ENCODE measurements at places on chromosomes 4 and X.

DNA sequence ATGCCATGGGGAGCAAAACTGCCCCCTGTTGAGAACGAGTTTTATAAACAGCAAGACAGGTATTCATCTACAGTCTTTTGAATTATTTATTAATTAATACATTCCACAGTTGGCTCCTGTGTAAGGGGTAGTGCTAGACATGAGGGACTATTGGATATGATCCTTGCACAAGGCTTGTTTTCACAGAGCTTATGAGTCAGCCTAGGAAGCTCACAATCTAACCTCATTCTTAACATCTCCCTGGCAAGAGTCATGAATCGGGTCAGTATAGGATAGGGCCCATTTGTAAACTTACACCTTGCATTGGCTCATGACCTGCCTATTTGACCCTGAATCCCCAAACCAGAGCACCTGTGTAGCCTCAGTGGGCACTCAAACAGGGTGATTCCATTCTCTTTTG lies 209.1 kb upstream of the HCCS start:
- DNase-seq: no peak

DNA sequence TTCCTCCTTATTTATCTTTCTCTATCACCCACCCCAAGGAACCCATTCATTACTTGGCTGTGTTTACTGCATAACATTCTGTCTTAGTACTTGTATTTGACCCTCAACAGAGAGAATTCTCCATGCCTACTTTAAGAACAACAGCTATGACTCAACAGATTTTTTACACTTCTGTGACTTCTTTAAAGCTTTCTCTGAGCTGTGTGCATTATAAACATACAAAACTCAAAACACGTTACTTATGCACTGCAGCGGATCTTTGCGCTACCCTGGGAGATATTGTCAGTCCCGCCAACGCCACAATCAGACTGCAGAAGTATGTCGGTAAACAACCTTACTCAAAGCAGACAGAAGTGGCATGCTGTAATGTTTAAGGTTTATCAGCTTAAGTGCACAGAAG lies 35.1 kb downstream of the PRKX start:
- no peak for DNase-seq

GRCh38 chr4:143486314-143486713 lies 27.2 kb upstream of the SMARCA5 start:
- DNase-seq: no peak

DNA sequence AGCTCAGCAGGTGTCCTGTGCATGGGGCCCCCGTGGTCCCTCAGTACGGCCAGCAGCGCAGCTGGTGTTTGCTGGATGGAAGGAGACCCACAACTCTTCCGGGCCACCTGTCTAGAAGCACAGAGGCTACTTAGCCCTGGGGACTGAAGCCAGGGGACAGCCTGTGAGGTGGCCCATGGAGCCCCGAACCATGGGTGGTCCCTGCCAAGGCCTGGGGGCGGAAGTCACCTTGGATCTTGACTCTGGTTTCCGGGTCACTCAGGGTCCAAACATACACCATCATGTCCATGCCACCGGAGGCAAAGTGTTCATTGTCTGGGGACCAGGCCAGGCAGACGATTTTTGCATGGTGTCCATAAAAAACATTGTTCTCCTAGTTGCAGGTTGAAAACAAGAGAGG lies 39.5 kb downstream of the WDR1 start:
- DNase-seq: no peak

GRCh38 chr4:170009291-170009690 lies 16.9 kb downstream of the MFAP3L start:
- DNase-seq: no peak

GRCh38 chr4:72418458-72418857 lies 150.6 kb downstream of the ADAMTS3 start:
- no peak for DNase-seq

GRCh38 chrX:124862301-124862700 lies 457.4 kb upstream of the TEX13C start:
- DNase-seq: no peak

DNA sequence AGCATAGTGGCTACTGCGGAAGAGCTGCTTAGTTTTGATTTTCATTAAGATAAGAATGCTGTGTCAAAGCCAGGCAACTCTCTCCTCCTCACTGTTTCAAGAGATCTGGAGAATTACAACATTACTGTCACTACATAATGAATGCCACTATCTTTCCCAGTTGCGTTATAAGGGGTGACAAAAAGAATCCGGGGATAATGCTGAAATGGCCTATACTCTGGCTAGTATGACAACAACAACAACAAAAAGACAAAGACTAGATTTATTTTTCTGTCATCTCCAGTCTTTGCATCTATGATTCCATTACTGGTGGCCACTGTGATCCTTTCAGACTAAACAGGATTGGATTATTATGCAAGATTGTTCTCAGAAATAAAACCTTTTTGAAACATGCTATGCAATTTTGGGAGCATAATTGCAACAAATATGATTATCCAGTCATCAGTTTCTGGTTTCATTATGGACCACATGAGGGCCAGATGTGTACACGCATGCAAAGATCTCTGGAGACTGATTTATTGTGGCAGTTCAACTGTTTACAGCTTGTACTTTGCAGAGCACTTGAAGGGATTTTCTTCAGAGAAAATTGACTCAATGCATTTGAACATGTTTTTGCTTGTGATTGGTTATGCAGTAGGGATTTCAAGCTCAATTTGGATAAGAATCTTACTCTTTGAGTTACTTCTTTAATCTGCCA lies 31.1 kb upstream of the SPANXB1 start:
- DNase-seq: no peak

- no peak for DNase-seq
Measured at GRCh38 chrX:38086451-38087215, 80.3 kb downstream of the SYTL5 start.

DNA sequence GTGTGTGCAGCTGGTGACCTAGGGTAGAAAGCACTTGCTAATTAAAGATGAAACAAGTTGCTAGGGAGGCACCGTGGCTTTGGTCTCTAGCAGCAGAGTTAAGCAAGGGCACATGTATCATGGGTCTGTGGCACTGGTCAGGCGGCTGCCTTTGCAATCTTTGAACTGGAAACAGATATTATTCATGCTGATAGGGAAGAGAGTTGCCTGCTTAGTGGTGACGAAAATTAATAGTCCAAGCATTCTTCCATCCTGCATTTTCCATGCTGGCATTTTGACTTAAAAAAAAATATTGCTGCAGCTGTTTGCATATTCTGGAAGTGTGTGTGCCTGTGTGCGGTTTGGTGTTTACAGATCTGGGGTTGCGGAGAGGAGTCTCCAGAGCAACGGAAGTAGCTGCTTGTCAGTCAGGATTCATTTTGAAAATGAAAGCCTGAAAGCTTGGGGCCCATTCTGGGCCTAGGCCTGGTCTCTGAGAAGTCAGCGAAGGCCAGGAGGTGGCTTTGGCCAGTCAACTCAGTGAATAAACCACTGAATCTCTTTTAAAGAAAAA lies 2.3 kb upstream of the SOWAHD start:
- DNase-seq: no peak

- DNase-seq: no peak
Measured at GRCh38 chr4:69822198-69822597, 37.7 kb downstream of the SULT1E1 start.

- DNase-seq: no peak
Measured at GRCh38 chr4:125401784-125402183, 87.0 kb downstream of the FAT4 start.

- no peak for DNase-seq
Measured at GRCh38 chr4:148092316-148093014, 349.7 kb downstream of the NR3C2 start.

- no peak for DNase-seq
Measured at GRCh38 chrX:26649534-26649933, 433.6 kb downstream of the MAGEB5 start.

GRCh38 chr4:24794480-24794879 lies 893 bp upstream of the SOD3 start:
- peak; percentile 8 for DNase-seq

DNA sequence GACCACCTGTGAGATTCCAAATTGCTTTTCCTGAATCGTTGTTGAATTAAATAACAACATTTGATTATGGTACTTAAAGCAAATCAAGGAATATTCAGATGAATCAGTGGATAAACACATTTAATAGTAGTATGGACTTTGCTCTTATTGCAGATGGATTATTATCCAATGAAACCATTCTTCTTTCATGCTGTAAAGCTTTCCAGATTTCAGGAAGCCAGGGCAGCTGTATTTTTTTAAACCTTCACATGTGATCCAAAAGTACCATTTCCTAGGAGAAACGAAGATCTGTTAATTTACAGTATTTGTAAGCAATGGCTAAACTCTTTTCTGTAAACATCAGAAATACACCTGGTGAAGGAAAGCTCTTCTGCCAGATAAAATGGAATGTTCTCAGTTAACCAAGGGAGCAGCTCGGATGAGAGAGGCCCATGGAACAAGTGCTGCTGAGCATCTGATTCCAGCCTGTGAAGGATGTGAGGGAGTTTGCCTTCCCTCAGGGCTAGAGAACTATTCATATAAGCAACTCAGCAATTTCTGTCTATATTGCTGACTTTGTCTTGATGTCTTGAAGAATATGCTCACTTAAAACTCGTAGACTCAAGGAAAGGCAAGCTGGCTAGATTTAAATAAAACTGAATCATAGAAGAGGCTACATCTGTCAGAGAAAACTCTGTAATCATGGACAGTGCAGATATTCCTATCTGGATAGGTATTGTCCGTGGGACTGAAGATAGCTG lies 94.4 kb upstream of the LIMCH1 start:
- DNase-seq: no peak

DNA sequence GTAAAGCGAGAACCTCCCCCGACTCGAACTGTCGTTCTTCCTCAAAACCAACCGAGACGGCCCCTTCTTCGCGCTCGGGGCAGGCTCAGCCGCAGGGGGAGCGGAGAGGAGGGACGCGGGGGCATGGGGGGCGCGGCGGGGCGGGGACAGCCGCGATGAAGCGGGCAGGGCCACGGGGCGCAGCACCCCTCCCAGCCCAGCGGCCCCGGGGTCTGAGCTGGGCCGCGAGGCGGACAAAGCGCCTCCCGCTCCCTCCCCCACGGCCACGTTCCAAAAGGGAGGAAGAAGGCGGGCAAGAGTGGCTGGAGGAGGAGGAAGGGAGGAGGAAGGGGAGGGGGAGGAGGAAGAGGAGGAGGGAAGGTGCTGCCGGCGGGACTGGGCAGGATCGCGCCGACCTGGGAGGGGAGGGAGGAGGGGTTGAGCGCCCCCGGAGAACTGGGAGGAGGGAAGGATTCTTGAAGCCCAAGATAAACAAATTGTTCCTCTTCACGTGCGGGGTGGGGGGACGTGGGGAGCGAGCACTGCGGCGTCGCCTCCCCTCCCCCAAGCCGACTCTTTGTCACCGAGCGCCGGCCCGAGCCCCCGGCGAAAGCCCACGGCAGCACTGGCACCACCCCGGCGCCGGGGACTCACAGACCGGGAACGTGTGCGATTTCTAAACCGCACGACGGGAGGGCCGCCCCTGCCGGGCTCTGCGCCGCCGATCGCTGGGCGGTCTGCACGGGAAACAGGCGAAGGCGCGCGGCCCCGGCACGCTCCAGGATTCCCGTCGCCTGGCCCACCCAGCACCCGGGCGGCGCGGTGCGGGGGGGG lies 2.9 kb downstream of the MAML3 start:
- DNase-seq: peak; percentile 32

DNA sequence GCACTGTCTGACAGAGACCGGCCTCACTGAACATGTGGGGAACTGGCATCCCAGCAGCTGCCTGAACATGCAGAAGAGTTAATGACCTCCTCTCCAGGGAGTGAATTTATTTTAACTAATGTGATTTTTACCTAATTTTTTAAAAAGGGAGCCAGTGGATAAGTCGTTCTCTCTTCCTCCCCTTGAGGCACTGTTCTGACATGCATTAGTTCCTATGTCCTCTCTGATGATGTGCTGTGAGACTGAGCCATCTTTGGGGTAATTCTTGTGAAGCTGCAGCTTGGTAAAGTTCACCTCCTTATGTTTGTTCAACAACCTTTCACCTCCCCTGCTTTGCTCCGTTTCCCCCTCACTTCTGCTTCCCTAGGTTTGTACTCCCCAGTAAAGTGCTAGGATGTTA lies 139.7 kb downstream of the COL25A1 start:
- DNase-seq: no peak

GRCh38 chrX:121298499-121298898 lies 251.1 kb downstream of the GLUD2 start:
- DNase-seq: no peak

DNA sequence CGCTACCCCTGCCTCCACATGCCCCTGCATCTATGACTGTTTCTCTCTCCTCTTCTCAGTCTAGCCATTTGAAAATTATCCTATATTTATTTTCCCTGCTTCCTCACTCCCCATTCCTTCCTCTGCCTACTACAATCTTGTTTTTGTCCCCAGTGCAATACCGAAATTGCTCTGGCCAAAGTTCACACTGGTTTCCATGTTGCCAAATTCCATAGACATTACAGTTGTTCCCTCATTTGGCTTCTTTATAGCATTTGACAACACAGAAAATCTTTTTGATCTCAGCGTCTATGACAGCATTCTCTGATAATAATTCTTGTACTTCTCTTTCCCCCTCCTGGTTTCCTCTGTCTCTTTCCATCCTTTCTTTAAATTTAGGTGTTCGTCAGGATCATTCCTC lies 99.4 kb downstream of the GPR82 start:
- DNase-seq: no peak

GRCh38 chrX:19705196-19705769 lies 182.1 kb downstream of the SH3KBP1 start:
- no peak for DNase-seq

DNA sequence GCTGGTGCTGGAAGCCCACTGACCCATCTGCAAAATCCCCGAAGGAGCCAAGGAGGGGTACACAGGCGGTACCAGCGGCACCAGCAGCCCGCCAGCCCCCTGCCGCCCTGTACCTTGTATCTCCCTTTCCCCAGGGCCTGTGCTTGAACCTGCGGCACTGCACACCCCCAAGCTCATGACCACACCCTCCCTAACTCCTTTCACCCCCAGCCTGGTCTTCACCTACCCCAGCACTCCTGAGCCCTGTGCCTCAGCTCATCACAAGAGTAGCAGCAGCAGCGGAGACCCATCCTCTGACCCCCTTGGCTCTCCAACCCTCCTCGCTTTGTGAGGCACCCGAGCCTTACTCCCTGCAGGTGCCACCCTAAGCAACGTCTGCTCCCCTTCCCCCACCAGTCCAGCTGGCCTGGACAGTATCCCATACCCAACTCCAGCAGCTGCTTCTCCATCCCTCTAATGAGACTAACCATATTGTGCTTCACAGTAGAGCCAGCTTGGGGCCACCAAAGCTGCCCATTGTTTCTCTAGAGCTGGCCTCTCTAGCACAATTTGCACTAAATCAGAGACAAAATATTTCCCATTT lies 94.9 kb downstream of the LARP1B start:
- peak; percentile 15 for DNase-seq

GRCh38 chrX:154084449-154085300 lies 12.8 kb downstream of the MECP2 start:
- no peak for DNase-seq

DNA sequence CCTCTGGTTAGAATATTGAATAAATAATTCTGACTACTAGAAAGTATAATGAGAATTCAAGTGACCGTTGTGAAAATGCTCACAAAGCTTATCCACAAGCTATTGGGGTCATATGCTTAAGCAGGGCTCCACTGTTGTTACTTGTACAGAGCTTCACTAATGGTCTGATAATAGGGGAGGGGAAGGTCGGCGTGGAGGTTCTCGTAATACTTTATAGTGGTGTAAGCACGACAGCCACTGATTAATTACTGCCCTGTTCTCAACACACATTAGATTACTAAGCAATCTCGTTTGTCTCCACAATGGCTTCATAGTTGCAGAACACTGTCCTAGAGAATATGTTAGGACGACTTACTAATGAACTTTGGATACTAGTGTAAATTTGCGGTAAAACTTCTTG lies 11.6 kb downstream of the UNC5C start:
- DNase-seq: no peak

- DNase-seq: no peak
Measured at GRCh38 chr4:93684571-93684970, 144.0 kb upstream of the ATOH1 start.

Data from anterior cingulate cortex (tissue), 58 donors.